Glomerular endothelial cell (primary cell): ENCODE measurements at places on chromosomes 5 and 9.

DNA sequence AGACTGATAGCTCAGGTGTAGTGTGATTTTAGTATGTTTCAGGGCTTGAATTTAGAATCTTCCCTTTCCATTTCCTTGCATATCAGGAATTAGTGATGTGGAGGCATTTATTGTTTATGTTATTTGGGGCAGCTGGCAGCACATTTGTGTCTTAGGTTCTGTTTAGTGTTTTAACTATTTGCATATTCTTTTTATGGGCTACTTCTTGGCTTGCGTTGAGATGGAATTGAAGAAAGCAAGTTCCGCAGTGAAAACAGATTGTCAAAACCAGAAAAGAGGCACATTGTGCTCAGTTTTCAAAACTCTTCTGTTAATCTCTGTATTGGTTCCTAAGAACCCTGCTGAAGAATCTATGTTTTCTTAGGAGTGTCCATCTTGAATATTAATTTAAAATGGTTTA, 80.3 kb downstream of the ZSWIM6 start:
- no peak for DNase-seq

DNA sequence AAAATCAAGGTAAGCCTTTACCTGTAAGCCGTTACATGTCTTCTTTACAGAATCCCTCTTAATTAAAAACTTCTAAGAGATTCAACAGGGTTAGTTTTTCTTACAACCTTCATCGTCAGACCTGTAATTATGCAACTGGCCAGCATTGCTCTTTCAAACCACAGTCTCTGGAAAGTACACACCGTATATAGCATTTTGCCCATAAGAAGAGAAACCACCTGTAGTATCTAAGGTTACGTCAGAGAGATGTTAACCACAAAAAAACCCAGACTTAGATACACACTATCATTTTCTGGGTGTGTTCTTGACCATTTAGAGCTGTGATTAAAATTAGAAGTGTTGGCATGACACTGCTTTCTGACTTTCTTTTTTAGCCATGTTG, 140.0 kb downstream of the MUSK start:
- no peak for DNase-seq

DNA sequence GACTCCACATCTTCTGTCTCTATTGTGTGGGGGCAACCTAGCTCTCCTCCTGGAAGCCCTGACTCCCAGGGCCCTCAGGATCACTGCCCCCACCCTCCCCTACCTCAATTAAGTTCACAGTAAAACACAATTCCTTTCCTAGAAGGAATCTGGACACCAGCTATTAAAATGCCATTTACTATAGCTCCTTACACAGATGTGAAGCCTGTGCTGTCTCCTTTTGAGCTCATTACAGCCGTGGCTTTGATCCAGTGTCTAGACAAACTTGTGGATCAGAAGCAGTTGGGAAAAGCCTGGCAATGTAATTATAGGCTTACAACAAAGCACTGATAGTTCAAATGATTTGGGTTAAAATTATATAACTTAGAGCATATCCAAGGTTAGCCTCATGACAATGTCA, 107.0 kb upstream of the SMIM23 start:
- no peak for DNase-seq

- no peak for DNase-seq
These were observed 164.1 kb upstream of the ZNF618 start for GRCh38 chr9:113712053-113712452.

GRCh38 chr9:84278130-84278529, 62.4 kb downstream of the SLC28A3 start:
- no peak for DNase-seq

GRCh38 chr5:34487159-34487879, 168.8 kb upstream of the RAI14 start:
- peak; percentile 50 for DNase-seq

GRCh38 chr5:6143523-6143922, 234.8 kb downstream of the MED10 start:
- no peak for DNase-seq

DNA sequence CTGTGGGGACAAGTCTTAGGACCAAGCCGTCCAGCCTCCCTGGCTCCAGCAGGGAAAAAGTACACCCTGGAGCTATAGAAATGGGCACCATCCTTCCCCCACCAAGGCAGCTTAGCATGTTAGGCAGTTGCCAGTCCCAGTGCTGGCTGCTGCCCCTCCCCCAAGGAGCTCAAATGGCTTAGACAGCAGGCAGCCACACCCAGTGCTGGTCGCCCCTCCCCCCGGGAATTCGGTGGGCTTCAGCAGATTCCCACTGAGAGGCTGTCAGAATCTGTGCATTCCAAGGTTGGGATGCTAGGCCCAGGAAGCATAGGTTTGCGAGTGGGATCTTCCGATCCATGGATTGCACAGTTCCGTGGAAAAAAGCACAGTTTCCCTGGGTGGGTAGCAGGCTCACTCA, 105.2 kb upstream of the ITGA1 start:
- no peak for DNase-seq
